ENCODE measurements at places on chromosomes 4 and X.

- DNase-seq: no peak
These were observed 62.8 kb downstream of the UBA6 start for GRCh38 chr4:67638136-67638535.

DNA sequence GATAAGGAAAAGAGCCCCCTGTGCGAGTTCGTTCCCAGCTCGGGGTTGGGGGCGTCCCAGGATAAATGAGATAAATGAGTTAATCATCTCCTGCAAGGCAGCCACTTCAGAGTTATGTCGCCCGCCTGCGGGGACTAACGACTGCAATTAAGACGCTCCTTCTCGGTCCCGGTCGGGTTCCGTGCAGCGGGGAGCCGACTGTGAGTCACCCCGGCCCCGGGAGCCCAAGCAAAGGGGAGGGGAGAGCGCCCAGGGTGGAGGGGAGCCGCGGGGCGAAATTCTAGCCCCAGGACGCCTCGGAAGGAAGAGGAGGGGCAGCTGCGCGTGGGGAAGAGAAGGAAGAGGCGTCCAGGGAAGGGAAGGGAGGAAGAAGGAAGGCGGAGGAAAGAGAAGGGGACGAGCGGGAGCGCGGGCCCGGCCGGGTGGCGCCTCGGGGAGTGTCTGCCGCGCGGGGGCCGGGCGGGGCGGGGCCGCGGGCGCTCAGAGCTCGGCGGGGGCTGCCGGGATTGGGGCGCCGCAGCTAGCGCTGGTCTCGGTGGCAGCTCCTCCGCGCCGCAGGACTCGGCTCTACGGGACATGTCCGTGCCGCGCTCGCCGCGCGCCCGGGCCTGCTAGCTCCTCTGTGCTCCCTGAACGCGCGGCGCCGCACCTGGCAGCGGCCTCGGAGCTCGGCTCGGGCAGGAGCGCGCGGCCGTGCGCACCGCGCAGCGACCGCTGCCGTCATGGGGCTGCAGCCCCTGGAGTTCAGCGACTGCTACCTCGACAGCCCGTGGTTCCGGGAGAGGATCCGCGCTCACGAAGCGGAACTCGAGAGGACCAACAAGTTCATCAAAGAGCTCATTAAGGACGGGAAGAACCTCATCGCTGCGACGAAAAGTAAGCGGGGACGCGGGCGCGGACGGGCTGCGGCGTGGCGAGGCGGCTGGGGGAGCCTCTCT is at the start of gene ARHGAP10:
TSS of gene ARHGAP10 (plus strand) at position 509 of the 938 bp plus-strand sequence. CDS start at position 723, 214 bp downstream.
- peak; percentile 87 for DNase-seq

DNA sequence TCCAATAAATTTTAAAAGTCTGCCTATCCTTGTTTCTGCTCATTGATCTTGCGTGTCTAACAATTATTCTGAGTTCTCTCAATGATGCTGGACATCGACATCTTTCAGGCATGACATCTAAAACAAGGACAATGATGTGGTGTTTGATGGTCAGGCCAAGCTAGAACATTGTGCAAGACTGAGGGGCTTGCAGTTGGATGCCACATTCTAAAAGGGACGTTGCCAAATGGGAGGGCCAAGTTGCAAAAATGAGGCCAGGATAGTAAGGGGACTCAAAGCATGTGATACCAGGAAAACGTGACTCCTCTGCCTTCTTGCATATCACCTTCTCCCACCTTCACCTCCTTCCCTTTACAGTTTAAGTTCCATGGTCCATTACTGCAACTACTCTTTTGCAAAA is 29.4 kb upstream of the NSUN7 start:
- DNase-seq: no peak

GRCh38 chrX:13506574-13506973 is 62.8 kb upstream of the EGFL6 start:
- DNase-seq: peak; percentile 58

DNA sequence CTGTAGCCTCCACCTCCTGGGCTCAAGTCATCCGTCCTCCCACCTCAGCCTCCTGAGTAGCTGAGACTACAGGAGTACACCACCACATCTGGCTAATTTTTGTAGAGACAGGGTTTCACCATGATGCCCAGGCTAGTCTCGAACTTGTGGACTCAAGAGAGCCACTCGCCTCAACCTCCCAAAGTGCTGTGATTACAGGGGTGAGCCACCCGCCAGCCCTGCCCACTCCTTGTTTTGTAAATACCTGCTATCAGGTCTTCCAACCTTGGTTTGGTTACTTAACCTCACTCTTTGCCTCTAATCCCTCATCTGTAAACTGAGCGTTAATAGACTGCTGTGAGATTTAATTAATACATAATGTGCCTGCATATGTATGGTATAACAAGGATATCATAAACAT is 803 bp downstream of the CNGA1 start:
- DNase-seq: peak; percentile 40

DNA sequence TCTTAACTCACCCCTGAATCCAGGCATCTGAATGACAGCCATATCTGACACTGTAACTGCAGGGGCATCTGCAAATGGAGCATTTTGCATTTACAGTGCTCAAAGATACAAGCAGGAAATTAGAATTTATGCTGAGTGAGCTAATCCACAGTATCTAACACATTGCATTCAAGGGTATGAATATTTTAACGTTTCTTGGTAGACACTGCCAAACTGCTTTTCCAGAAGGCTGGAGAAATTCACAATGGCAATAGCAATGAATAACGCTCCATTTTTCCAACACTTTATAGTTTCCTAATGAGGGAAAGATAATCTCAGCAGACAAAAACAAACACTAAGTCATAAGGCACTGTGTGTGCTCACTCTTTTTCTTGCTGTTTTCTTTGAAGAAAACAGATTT is 30.9 kb downstream of the AADAT start:
- no peak for DNase-seq
